Fibroblast of skin of scalp (primary cell): ENCODE measurements at places on chromosomes 7 and 10.

- DNase-seq: no peak
Measured at GRCh38 chr7:50145801-50146338, 52.8 kb upstream of the ZPBP start.

DNA sequence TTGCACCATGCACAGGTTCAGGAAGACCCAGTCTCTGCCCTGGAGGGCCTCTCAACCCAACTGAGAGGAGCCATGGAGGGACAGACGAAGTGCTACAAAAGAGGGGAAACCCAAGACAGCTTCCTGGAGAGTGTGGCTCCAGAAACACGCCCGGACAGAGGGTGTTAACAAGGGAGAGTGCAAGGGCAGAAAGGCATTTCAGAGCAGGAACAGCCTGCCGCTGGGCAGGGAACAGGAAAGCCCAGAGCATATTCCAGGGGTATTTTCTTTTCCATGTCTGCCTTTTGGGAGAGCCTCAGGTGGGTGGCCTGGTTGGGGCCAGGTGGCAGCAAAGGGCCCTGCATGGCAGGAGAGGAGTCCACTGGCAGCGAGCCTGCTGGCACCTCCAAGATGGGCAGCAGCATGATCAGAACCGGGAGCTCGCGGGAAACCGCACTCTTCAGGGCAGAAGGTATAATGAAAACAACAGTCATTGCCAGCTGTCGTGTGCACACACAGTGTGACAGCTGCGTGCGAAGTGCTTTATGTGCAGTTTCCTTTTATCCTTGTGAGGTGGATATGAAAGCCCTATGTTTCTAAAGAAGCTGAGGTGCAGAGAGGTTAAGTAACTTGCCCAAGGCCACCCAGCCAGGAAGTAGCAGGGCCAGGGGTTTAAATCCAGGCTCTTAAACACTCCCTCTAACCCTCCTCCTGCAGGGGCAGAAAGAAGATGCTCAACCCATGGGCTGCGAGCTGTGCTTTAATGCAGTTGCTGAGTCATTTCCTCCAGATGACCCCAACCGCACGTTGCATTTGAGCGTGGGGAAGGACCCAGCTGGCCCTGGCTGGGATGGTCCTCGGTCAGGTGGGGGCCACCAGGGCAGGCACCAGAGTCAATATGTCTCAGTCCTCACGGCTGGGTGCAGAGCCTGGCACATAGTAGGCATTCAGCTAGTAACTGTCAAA is 128.6 kb downstream of the OAT start:
- peak; percentile 39 for DNase-seq

DNA sequence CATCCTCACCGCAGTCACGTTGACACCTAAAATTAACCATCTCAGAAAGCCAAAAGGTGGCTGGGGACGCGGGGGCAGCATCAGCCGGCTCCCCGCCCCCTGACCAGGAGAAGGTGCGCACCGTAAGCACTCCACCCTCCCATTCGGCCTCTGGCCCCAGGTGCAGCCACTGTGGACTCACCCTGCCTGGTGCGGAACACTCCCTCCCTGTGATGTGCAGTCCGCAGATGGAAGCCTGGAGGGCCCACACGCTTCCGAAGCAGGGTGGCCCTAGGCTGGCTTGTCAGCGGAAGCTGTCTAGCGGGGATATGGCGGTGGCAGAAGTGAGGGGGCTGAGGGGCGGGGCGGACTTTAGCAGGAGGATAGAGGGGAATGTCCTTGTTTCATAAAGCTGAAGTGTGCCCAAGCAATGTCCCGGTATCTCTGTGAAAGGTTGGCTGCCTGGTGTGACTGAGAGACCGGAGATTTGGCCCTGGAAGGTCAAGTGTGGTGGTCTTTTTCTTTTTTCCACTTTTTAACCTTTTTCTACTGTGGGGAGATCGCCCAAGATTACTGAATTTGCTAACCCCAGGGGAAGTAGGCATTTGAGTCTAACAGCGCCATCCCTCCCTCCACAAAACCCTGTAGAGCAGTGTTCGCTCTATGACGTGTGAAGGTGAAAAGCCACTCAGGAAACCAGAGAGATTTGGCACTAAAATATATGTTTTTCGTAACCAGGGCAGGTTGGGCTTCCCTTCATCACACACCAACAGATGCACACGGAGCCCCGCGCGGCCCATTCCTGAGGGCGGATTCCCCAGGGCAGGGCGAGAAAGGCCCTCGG is 74.7 kb downstream of the CXCL12 start:
- DNase-seq: no peak

DNA sequence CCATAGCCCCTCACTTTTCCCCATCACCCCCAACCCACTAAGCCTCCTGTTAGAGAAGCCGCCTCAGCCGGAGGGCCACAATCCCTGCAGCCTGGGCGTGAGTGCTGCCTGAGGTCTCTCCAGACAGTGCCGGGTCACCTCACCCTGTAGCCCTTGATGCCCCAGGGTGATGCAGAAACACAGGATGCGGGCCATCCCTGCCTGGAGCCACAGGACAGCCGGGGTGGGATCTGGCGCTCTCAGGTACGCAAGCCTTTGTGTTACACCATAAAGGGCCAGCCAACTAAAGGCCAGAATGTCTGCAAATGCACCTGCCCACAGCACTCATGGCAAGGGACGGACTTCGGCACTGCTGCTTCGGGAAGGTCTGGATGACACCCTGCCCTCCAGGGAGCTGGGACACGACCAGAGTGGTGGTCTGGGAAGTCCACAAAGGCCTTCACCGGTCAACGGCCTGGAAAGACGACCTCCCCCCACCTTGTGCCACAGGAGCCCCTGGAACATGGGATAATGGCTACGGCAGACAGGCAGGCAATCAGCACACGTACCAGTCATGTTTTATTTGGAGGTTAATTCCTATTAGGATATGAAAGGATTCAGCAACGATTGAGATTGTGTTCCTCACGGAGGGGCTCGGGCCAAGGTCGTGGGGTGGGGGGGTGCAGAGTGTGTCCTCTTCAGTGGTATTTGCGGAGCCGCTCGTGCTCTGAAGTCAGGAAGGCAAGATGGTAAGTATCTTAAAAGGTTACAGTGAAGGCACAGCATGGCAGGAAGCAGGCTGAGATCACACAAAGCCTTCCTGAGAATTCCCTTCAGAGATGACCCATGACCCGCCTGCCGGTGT is 8.1 kb downstream of the ATP5MF start:
- no peak for DNase-seq

DNA sequence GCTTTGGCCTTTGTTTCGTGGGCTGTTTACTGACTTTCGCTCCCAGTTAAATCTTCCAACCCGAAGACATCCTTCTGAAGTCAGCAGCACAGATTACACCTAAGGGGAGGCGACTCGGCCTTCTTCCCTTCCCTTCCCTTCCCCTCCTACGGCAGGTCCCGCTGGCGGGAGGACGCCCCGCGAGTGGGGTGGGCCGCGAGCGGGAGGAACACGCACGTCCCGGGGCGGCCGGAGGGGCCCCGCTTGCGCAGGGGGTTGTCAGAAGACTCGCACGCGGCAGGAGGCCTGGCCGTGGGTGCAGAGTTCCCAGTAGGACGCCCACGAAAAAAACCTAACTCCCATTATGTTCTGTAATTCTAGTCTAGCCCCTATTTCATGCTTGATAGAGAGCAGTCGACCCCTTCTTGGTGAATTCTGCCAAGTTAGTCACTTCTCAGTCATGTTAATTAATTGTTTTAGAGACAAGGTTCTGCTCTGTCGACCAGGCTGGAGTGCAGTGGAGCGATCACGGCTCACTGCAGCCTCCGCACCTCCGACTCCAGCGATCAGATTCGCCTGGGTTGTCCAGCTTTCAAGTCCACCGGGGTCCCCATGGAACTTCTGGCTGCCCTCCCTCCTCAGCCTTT is 19.2 kb upstream of the ZNF32 start:
- no peak for DNase-seq

DNA sequence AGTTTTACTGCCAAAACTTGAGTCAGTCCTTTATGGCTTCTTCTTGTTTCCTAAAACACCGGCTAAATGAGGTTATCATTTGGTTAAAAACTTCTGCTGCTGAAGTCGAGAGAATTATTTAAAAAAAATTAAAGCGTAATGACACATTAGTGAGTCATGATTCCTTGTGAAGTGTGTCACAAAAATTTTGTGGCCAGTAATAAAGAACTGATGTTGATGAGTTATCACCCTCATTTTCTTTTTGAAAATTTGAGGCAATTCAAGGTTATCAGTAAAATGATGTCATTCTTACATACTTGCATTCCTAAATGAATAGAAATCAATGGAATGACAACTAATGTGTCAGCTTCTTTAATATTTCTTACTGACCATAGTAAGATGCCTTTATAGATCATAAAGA is 427.4 kb downstream of the SORCS3 start:
- DNase-seq: peak; percentile 57

DNA sequence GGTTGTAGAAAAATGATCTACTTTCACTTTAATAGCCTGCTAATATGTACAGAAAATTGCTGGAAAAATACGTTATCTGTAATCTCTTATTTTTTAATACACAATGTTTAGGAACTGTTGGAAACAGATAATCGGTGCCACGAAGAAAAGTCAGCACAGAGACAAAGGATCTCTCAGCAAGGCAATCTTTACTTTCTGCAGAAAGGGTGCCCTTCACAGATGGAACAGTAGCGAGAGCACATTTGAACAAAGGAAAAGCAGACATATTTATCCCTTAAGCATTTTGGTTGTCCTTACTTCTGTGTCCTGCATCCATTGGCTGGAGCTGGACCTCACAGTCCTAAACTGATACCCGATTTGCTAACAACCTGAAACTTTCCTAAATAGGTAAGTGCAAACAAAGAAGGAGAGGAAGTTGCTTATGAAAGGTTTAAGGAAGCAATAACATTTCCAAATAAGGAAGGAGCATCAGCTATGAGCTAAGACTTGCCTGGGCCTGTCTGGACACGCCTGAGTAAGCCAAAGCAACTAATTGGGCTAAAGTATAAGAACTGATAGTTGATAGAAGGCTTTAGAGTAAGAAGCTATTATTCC is 640.0 kb downstream of the SH2D4B start:
- DNase-seq: no peak

- no peak for DNase-seq
Measured at GRCh38 chr7:149478754-149479153, 17.9 kb upstream of the ZNF777 start.

- DNase-seq: no peak
Measured at GRCh38 chr7:92279396-92280031, 33.7 kb downstream of the ANKIB1 start.

DNA sequence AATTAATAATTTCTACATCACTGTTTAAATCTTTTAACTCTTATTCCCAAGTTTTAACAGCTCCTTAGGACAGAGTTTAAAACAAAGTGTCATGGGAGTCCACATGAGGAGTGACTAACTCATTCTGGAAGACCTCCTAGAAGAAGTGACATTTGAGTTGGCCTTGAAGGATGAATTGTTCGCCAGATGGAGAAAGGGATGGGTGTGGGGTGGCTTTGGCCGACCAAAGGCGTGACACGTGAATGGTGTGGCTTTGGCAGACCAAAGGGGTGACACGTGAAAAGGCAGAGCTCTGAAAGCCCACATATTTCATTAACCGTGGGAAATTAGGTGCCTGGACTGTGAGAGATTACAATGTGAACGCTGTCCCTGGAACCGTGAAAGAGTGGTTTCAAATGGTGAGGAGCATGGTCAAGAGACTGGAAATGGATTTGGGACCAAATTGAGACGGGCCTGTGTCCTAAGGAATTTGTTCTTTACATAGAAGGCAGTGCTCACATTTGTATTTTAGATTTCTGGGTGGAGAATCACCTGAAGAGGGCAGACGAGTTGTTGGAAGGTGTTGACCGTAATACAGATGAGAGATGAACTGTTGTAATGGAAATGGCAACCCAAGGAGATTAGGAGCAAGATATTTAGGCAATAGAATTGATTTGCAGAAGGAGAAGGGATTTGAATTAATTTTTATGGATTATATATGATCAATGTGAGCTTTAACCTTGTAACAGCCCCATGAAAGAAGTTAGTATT is 228.1 kb downstream of the BICC1 start:
- DNase-seq: no peak

- DNase-seq: no peak
Measured at GRCh38 chr7:157006205-157006747, 4.2 kb downstream of the MNX1 start.

GRCh38 chr7:34011017-34011695 is 105.8 kb downstream of the BMPER start:
- DNase-seq: peak; percentile 41

DNA sequence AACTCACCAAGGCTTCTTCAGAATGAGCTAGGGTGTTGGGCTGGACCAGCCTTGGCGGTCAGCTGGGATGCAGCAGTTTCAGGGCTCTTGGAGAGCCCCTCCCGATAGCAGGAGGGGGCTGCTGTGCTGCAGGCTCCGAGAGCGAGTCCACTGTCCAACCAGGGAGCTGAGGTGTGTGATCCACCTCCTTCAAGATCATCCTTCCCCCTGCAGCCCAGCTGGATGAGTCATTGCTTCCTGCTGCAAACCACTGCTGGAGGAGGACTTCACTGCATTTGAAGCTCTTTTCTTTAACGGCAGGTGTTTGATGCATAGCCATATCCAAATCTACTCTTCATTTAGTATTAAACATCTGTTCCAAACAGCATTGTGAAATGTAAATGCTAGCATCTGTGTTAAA is 54.2 kb upstream of the EBF3 start:
- peak; percentile 47 for DNase-seq

DNA sequence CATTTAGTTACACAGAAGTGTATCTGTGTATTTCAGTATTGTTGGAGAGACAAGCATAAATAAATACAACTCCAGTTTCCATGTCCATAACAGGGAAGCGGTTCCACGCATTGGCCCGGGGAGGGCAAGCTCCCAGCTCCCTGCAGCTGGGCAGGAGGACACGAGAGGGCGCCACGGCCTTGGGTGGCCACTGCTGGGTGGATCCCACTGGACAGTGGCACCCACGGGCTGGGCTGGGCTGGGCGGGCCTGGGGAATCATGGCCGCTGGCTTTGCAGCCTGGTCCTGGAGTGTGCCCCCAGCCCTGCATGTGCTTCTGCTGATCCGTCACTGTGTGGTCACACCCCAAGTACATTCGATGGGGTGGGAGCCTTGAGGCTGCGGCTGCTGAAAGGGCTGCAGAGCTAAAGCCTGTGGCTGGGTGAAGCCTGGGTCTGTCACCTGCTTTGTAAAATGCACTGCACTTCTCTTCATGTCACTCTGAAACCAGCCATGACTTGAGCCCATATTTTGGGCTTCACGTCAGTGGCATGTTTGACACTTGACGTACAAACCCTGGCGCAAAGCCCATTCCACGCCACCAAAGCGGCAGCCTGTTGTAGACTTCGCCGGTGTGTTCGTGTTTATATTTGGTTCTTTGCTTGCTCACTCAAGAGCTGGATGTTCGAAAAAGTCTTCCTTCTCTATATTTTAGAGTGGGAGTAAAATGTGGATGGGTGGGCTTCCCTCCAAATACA is 27.5 kb downstream of the LRRC27 start:
- no peak for DNase-seq

GRCh38 chr10:86583983-86584382 is 62.4 kb upstream of the WAPL start:
- DNase-seq: no peak

DNA sequence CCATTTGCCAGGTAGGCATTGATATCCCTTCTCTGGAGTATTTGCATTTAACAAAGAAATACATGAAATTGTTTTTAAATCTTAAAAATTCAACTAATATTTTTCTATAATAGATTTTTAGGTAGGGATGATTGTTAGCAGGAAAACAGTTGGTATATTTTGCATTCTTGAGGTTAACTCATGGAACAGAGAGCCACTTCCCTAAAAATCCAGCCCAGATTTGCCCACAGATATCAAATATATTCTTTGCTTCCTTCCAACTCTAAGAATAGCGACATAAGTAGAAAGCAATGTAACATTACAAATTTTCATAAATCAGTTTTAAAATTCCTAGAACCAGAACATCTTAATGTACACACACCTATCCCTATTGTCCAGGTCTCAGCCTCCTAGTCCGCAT is 45.0 kb upstream of the ANLN start:
- no peak for DNase-seq

GRCh38 chr10:95278061-95278988 is 12.5 kb downstream of the PDLIM1 start:
- DNase-seq: peak; percentile 71

- DNase-seq: peak; percentile 43
Measured at GRCh38 chr10:61989995-61990760, 88.7 kb downstream of the ARID5B start.
